ENCODE measurements at places on chromosomes 2 and 18.

GRCh38 chr2:10446631-10447030 is 1.5 kb downstream of the ODC1 start:
- no peak for DNase-seq

- DNase-seq: no peak
Measured at GRCh38 chr18:8707556-8708300, 2.4 kb downstream of the MTCL1 start.

GRCh38 chr2:189542145-189542882 is 38.3 kb downstream of the SLC40A1 start:
- no peak for DNase-seq

GRCh38 chr2:128601298-128602037 is 282.8 kb upstream of the HS6ST1 start:
- DNase-seq: no peak

DNA sequence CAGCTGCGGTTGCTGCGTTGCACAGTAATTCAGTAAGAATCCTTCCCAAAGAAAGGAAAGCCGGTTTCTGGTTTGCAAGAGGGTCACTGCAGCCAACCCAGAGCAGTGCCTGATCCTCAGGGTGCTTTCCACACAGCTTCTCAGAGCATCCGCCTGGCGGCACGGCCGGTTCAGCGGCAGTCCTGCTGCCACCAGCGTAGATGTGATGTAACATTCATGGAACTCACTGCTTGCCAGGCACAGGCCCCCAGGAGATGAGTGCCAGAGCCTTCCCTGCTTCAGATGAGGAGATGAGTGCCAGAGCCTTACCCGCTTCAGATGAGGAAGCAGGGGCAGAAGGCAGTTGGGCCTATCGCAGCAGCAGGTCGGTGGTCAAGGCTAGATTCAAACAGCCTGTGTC is 230.2 kb downstream of the GBX2 start:
- no peak for DNase-seq

DNA sequence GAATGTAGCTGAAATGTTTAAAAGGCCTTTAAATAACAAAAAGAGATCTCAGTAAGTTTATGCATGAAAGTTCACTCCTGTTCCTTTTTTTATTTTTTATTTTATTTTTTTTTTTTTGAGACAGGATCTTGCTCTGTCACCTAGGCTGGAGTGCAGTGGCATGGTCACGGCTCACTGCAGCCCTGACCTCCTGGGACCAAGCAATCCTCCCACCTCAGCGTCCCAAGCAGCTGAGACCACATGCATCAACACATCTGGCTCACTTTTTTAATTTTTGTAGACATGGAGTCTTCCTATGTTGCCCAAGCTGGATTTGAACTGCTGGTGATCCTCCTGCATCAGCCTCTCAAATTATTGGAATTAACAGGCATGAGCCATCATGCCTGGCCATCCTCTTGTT is 84.3 kb downstream of the KANSL1L start:
- DNase-seq: no peak

- no peak for DNase-seq
Measured at GRCh38 chr2:101112772-101113157, 38.4 kb downstream of the TBC1D8 start.

- DNase-seq: no peak
Measured at GRCh38 chr2:101630224-101630949, 67.1 kb upstream of the MAP4K4 start.

GRCh38 chr2:152573168-152573567 is 144.1 kb downstream of the PRPF40A start:
- DNase-seq: no peak

- no peak for DNase-seq
Measured at GRCh38 chr2:206086716-206087350, 859 bp upstream of the INO80D start.

- DNase-seq: no peak
Measured at GRCh38 chr2:4725618-4726017, 966.6 kb upstream of the SOX11 start.

GRCh38 chr2:48560546-48561209 is 30.7 kb downstream of the STON1 start:
- no peak for DNase-seq

- DNase-seq: no peak
Measured at GRCh38 chr2:119455066-119455718, 23.5 kb downstream of the TMEM37 start.

DNA sequence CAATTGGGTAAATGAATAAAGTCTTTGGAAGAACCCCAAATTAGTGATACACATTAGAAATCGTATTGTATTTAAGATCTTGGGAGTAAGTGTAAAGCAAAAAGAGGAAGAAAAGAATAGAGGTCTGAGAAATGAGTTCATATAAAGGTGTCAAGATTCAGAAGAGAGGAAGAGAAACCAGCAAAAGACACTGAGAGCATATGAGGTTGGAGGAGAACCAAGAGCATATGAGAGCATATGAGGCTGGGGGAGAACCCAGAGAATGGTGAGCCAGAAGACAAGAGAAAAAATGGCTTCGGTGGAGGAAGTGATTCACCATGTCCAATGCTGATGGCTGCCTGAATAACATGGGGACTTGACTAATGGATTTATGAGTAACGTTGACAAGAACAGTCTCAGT is 620.1 kb upstream of the GCFC2 start:
- DNase-seq: no peak

DNA sequence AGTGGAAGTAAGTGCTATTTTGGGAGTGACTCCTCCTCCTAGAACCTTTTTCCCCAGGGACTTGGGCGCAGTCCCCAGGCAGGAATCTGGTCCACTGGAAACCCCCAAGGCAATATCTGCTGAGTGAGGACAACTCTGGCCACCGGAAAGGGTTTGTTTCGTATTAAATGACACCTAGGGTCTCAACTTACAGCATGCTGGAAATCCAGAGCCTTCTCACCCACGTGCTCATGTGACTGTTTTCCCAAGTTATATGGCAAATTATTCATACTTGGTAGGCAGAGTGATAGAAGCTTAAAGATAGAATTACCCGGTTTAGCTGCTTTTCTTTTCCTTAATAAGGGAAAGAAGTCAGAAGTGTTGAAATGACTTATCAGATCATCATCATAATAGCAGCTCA is 436.9 kb upstream of the SPRED2 start:
- no peak for DNase-seq

- DNase-seq: no peak
Measured at GRCh38 chr2:135047300-135047699, at the start of gene MAP3K19. Gene MAP3K19, minus strand, starts transcription at chr2:135047447. Its CDS starts 22,800 bp downstream, at chr2:135024647.

DNA sequence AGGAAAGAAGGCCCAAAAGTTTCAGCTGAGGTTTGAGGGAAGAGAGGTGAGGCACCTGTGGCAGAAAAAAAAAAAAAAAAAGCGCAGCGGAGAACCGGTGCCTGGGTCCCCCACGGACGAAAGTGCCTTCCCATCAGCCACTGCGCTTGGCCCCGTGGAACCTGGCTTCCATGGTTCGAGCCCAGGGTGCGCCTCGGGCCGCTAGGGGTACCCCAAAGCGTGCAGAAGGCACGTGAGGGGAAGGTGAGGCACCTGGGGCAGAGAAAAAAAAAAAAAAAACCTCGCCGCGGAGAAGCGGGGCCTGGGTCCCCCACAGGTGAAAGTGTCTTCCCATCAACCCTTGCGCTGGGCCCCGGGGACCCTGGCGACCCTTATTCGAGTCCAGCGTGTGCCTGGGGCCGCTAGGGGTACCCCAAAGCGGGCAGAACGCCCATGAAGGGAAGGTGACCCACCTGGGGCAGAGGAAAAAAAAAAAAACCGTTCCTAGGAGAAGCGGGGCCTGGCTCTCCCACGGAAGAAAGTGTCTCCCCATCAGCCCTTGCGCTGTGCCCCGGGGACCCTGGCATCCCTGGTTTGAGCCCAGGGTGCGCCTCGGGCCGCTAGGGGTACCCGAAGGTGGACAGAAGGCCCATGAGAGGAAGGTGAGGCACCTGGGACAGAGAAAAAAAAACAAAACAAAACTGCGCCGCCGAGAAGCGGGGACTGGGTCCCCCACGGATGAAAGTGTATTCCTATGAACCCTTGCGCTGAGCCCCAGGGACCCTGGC is 228.6 kb downstream of the CCDC74A start:
- DNase-seq: no peak

GRCh38 chr2:133526530-133527300 is 41.5 kb downstream of the NCKAP5 start:
- no peak for DNase-seq

- no peak for DNase-seq
Measured at GRCh38 chr18:13471198-13471845, 252.8 kb downstream of the LDLRAD4 start.

GRCh38 chr18:36899289-36899688 is 70.4 kb downstream of the KIAA1328 start:
- DNase-seq: peak; percentile 5

DNA sequence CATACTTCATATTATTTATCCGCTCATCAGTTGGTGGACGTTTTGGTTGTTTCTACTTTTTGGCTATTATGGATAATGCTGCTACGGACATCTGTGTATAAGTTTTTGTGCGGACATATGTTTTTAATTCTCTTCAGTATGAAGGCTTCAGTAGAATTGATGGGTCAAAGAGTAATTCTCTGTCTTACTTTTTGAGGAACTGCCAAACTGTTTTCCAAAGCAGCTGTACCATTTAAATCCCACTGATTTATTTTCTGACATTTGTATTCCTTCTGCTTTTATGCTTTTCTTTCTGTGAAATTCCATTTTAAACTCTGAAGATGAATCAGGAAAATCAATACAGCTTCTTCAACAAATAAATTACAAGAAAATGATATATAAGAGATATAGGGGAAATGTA is 20.8 kb downstream of the FAM110C start:
- no peak for DNase-seq

- no peak for DNase-seq
Measured at GRCh38 chr18:35344736-35345459, 678 bp upstream of the ZNF24 start.

DNA sequence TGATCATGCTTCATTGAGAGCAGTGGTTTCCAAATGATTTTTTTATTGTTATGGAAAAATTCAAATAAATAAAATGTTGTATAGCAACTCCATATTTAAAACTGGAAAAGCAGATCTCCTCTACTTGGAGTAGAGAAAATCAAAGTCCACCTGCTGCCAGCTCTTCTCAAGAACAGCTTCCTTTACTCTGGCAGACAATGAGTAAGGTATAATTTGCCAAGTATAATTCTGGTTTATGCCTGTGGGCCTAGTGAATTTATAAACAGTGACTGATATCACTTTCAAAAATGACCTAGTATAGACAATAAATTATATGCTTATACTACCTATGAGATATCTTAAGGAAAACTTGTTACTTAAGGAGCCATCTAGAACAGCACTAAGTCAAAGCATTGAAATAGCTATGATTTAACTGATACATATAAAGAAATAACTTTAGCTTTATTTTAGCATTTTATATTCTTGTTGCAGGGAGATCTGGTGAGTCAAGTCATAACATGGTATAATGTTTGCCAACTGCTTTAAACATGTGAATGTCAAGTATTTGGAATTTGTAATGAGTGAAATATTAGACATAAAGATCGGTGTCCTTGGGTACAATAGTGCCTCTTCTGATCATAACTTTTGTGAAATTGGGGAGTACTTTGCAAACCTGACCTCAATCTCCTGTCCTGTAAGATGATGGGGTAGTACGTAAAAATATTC is 1389.1 kb upstream of the PIK3C3 start:
- DNase-seq: no peak

DNA sequence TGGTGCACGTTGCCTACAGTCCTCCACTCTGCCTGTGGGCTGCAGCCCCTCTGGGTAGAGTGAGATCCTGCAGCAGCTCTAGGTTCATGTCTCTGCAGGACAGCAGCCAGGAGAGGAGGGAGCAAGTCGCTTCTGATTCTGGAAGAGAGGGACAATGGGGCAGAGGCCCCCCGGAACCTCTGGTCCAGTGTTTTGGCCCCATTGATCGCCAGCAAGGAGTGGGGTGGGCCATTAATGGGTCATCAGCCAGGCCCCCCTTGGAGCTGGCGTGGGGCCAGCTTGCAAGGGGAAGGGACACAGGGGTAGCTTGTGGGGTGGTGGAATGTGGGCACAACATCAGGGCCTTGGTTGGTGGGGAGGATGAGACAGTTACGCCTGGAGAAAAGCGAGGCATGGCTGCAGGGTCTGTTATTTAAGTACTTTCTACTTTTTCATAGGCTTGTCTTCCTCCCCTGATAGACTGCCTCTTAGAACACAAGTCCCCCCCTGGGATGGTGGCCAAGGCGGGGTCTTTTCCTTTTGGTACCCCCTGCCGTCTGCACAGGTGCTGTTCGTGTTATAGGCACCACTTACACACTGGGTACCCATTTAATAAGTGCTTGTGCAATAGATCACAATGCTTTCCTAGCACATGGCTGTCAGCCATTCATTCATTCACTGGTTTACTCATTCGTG is 44.6 kb downstream of the INHBB start:
- no peak for DNase-seq

DNA sequence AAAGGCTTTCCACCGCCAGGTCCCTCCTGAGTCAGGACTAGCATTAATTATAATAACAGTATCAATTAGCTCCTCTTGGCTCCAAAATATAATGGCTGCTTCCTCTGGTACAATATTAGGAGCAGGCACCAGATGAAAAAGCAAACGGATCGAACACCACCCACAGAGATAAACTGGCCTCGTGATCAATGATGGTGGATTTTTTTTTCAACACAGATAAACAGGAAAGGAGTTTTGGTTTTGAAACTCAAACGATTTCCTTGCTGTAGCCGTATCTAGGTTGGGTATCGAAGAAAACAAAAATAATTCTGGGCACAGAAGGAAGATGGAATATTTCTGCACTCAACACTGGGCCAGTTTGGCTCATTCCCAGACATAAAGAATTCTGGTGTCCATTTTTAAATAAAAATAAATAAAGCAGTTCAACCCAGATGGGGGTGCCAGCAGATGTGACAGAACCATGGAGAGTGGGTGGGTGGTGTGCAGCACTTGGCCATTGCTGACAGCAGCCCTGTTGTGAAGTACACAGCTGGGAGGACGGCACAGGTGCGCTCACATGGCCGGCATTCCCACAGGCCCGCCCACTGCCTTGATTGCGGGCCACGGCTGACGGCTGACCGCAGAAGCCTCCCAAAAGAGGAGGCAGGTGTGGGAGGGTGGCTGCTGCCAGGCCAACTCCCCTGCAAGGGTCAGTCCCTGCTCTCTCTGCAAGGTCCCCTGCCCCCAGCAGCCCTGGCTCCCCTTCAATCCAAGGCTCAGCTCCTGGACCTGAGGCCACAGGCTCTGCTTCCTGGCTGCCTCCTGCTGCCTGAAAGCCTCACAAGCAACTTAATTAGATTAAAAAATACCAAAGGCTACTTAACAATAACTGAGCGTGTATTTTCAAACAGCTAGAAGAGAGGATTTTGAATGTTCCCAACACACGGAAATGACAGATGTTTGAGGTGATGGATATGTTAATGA is 351.9 kb upstream of the ID2 start:
- no peak for DNase-seq

GRCh38 chr2:205657579-205657978 is 24.7 kb upstream of the NRP2 start:
- no peak for DNase-seq

DNA sequence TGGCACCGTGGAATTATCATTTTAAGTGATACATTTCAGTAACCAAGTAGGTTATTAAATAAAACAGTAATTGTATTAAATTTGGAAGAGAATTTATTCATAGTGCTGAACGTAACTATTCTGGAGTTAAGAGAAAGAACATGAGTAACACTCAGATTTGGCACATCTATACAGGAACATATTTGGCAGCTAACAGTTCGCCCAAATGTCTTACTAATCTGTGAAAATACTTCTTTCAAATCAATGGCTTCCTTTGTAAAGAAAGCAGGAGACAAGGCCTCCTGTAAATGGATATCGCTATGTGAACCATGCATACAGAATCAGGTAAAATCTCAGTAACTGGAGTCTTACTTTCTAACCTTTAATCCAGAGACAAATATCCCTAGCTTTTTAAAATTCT is 64.4 kb downstream of the ZNF516 start:
- DNase-seq: no peak
